ENCODE measurements at places on chromosomes 4 and X. TPM values are rescaled to one million over a fixed set of nuclear protein-coding genes. Genes with fewer than 3 reads are reported as not detected.

GRCh38 chr4:4412641-4413372 is 25.9 kb downstream of the NSG1 start:
- H3K27me3 ChIP-seq = no peaks in the 10 kb centered on the region
- no peak for DNase-seq
- H3K27ac ChIP-seq = no peak overlapping the region
- no peak overlapping the region for H3K4me3 ChIP-seq

- H3K27ac ChIP-seq = no peak overlapping the region
- DNase-seq = no peak
- peaks cover 13% of the 10 kb centered on the region for H3K4me1 ChIP-seq
- H3K4me3 ChIP-seq = no peak overlapping the region
- no peaks in the 10 kb centered on the region for H3K36me3 ChIP-seq
Observed at GRCh38 chrX:120311727-120312063, 434 bp upstream of the TMEM255A start.

DNA sequence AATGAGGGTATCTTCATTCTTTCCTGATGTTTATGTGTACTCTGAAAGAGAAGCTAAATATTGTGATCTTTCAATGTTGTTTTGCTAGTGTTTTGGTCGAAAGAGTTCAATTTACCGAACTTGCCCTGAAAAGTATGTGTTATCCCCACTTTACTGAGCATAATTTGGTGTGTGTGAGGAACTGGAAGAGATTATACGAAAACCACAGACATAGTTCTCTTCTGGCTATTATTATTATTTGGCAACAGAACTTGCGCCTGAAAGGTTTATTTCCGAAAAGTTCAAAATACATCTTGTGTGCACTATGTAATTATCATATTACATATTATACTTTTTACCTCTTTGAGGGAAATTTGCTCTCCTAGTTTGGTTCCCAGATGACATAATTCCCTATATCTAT is 232.5 kb upstream of the INTU start:
- no peaks in the 10 kb centered on the region for H3K4me1 ChIP-seq
- H3K36me3 ChIP-seq = no peaks in the 10 kb centered on the region
- no peak overlapping the region for H3K4me3 ChIP-seq
- no peak overlapping the region for H3K27ac ChIP-seq
- H3K27me3 ChIP-seq = no peaks in the 10 kb centered on the region

DNA sequence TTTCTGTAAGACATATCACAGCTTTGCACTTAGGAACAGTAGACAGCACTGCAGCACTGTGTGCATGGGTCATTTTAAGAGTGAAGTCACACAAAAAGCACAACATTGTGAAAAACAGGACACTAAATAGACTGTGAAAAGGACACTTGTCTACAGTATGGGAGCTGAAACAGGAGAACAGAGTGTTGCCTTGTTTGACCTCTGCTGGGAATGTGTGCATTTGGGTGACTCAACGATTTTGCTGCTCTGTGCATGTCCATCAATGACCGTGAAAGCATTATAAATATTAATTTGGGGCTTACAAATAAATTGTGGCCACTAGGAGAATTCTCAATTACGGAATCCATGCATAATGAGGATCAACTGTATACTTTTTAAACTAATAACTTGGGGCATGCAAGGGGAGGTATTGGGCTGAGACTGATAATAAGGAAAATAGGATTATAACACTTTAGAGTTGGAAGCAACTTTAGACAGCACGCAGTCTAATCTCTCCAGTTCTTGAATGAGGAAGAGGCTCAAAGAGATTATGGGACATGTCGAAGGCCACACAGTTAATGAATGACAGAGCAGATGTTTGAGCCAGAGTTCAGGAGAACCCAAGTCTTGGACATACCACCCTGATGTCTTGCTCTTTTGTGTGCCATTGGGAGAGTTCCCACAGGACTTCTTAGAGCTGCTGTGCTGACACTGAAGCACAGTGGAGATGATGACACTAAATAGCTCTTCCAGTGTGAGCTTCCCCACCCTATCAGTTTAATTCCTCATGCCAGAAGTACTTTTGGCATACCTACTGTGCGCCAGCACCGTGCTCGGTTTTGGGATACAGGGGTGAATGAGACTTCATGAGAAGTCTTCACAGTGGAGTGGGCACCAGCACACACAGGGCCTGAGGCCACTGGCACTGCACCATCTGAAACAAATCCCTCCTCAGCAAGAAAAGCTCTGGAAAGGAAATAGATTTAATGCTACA is 79.3 kb downstream of the FRAS1 start:
- H3K36me3 ChIP-seq = no peaks in the 10 kb centered on the region
- no peak overlapping the region for H3K4me3 ChIP-seq
- DNase-seq = no peak
- no peak overlapping the region for H3K27ac ChIP-seq
- peaks cover 14% of the 10 kb centered on the region for H3K27me3 ChIP-seq

Gene IL2RG
- total RNA-seq = 342 TPM
